ENCODE measurements at places on chromosomes 16 and 17.
A peak's percentile ranks its signal among the peaks of the same experiment; 100 is the strongest.

DNA sequence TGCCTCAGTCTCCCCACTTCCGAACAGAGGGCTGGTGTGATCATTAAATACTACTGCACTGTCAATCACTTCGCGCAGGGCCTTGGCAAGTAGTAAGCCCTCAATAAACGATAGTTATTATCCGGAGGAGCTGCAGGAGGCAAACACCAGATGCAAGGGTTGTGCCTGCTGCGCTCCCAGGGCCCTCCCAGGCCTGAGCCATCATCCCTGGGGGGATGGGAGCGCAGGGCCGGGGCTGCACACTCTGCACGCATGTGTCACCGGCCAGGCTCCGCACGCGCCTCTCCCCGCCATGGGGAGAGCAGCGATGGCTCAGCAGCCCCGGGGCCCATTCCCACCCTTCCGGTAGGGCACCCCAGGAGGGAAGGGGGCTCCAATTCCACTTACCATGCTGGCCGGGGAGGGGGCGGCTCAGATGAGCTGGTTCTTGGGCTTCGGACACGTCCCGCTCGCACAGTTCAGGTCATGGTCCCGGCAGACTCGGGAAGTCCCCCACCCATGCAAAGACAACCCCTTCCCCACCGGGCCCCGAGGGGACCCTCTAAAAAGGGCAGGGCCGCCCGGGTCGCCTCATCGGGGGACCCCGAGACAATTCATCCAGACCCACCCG is 681 bp downstream of the XPO6 start:
- DNase-seq: peak; percentile 64

- no peak for DNase-seq
Observed at GRCh38 chr16:27781981-27782880, 232.3 kb downstream of the KATNIP start.

DNA sequence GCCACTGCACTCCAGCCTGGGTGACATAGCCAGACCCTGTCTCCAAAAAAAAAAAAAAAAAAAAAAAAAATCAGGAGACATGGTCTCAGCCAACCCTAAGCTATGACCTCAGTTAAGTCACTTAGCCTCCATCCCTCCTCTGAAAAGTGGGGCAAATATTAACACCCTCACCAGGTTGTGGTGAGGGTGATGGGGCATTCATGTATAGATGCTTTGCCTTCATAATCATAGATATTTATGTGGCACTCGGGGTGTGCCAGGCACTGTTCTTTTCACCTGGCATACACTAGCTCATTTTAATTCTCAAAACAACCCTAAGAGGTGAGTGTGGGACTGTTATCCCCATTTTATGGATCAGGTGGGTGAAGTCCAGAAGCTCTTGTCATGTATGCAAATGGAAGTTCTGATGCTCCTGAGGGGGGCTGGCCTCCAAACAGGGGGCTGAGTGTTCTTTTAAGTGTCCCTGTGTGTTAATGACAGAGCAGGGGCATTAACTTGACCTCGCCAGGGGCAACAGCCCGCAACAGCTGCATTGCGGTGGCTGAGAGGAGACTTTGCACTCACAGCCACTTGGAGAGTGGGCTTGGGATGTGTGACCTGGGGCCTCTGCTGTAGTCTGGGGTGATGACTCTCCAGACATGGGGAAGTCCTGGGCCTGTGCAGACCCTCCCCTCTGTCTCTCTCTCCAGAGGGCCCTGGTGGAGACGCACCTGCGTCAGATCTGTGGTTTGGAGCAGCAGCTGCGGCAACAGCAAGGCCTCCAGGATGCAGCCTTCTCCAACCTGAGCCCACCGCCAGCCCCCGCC is 4.1 kb downstream of the TBKBP1 start:
- peak; percentile 57 for DNase-seq

- no peak for DNase-seq
Observed at GRCh38 chr17:48258331-48258730, 150.8 kb downstream of the SNX11 start.

GRCh38 chr17:19380481-19381301 is 2.4 kb downstream of the MAPK7 start:
- DNase-seq: peak; percentile 11

DNA sequence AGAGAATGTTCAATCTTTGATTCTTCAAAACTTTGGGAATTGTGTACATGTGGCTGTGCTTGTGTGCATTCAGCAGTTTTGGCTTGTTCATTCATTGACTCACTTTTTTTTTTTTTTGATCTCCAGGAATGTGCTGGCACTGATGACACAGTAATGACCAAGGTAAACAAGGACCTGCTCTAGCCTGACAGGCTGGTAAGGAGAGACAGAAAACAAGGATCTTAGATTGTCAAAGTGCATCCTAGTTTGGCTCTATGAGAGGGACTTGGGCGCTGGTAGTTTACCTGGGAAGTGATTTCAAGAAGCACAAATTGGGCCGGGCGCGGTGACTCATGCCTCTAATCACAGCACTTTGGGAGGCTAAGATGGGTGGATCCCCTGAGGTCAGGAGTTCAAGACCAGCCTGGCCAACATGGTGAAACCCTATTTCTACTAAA is 233.1 kb upstream of the WSCD1 start:
- no peak for DNase-seq

DNA sequence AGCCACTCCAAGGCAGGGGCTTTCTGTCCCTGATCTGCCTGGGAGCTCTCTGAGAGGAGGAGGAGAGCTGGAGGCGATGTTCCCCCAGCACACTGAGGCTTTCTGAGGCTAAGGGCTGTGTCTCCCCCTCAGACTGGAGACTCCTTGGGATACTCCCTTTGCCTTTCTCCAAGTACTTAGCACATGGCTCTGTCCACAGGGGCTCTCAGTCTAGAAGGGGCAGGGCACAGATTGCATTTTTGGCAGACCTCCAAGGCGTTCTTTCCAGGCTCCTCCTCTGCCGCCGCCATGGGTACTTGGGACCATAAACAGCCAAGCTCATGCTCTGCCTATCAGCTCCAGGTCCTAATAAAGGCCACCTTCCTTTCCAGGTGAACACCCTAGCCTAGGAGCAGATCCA is 1.8 kb upstream of the GIP start:
- DNase-seq: no peak

DNA sequence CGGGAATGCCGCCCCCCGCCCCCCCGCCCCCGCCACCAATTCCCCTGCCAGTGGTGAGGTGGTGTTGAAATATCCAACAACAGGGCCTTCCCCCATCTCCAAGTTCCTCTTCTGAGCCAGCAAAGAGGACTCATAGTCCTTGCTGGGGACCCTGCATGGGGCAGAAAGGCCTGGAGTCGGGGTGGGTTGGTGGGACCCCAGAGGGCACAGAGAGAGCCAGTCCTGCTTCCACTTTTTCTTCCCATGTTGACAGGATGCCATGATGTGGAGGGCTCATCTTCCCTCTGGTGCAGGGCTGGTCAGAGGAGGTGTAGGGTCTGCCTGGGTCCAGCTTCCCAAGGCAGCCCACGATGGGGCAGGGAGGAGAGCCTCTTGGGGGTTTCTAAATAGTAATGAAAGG is 49.0 kb upstream of the PIK3R6 start:
- no peak for DNase-seq

DNA sequence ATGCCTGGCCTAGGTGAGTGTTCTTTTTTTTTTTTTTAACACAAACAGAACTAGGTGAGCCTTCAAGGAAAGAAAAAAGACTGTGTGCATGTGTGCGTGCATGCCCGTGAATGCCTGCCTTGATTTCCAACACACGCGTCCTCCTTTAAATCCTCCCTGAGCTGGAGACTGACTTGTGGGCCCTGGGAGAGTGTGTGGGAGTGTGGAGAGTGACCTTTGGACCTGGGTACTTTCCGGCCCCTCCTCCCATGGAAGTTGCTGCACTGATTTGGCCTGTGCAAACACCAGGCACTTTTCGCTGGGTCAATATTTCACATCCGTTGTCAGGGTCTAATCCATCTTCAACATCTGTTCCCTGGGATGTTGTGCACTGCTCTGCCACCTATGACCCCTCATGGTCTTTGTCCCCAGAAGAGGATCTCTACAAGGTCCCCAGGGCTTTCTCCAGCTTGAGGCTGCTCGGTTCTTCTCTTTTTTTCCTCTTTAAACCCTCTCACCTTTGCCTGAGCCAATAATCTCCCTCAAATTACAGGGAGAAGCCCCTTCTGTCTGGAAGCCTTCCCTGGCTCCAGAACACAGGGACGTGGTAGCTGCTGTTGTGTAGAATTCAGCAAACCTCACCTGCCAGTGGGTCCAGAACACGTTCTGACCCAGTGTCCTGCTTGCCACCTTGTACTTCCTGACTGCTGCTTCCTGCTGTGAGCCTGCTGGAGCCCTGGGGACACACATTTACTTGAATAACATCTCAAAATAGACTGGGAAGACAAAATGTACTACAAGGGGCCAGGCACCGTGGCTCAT is 20.8 kb upstream of the ATP5MC1 start:
- peak; percentile 37 for DNase-seq

DNA sequence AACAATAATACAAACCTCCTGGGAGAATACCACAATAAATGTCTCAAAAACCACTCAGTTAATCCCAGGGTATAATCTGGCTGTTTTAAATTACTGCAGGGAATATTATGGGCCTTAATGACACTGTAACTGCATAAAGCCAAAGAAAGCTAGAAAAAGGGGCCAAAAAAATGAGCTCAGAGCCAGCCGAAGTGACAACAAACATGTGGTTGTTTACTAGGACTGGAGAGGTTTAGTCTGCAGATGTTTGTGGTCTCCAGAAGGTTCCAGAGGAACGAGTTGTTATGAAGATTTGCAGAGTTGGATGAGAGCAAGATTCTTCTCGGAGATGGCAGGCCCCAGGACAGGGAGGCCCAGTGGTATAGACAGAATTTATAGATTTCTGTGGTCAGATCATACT is 97.1 kb upstream of the AKTIP start:
- no peak for DNase-seq

- no peak for DNase-seq
Observed at GRCh38 chr16:23869052-23869451, 33.3 kb downstream of the PRKCB start.

GRCh38 chr16:49833796-49834530 is 21.9 kb downstream of the ZNF423 start:
- DNase-seq: peak; percentile 68

GRCh38 chr16:47309581-47310312 is 151.1 kb downstream of the ITFG1 start:
- DNase-seq: no peak

DNA sequence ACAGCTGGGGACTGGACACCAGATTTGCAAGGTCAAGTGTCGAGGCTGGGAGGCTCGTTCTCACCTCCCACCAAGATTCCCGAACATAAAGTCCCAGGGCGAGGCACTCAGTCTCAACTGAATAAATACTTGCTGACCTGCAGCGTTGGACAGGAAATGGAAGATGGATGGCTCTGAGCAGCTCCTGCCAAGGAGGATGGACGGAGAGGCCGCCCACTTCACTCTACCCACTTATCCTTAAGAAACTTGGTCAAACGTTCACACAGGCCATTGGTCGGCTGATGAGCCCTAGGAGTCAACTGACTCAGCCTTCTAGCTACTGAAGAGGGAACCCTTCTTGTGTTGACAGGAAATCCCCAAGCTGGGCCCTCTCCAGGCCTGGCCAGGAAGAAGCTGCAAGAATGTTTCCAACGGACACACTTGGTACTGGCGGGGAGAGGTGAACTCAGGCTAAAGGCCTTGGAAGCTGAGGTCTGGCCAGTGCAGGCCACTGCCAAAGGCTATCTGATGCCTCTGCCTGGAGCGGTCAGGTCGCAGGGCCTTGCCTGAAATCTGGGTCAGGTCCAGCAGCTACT is 50.0 kb downstream of the VAC14 start:
- peak; percentile 86 for DNase-seq

DNA sequence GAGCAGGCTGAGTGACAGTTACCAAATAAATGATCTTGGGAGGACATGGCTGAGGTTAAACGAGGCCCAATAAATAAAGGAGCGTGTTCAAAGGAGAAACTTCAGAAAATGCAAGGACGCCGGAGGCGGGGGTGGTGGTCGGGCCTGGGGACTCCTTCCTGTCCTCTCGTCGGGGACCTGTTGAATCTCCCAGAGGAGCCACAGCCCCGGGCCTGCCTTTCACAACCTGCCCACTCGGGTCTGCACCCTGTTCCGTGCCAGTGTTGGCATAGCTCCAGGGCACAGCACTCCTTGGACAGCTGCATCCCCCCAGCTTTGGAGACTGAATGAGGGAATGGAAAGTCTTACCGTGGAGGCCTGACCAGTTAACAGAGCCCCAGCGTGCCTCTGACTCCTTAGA is 8.1 kb upstream of the TBX4 start:
- no peak for DNase-seq
